ENCODE measurements at places on chromosomes 5 and 9. TPM values are rescaled to one million over a fixed set of nuclear protein-coding genes. Genes with fewer than 3 reads are reported as not detected.
A peak's percentile ranks its signal among the peaks of the same experiment; 100 is the strongest.

DNA sequence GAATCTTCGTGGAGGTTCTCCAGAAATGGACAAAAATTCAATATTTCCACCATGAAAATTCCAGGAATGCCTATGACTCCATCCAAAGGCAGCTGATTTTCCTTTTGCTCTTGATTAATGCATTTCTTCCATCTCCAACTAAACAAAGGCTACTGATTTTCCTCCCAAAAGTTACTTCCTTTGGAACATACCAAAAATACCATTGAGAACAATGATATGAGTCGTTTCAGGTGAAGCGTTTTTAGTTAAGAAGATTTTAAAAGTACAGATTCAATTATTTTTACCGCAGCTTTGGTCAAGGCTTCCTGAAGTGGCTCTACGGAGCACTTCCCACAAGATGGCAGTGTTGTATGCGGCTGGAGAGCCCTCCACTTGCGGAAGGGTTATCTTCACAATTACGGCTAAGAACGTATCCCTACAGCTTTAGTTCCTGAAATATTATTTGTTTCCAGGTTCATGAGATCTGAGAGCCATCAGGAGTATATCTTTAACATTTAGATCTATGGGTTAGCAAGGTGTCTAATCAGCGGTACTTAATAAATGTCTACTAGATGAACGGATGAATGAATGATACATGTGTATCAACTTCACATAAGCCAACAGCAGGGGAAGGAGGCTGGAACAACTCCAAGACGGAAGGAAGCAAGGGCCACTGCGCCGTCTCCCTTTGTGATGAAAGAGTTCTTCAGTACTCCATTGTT, 35.9 kb upstream of the ARSB start:
- no peaks in the 10 kb centered on the region for H3K36me3 ChIP-seq
- peak; percentile 60 for DNase-seq
- no peak overlapping the region for H3K27ac ChIP-seq
- peaks cover 9% of the 10 kb centered on the region for H3K4me1 ChIP-seq
- no peaks in the 10 kb centered on the region for H3K27me3 ChIP-seq

DNA sequence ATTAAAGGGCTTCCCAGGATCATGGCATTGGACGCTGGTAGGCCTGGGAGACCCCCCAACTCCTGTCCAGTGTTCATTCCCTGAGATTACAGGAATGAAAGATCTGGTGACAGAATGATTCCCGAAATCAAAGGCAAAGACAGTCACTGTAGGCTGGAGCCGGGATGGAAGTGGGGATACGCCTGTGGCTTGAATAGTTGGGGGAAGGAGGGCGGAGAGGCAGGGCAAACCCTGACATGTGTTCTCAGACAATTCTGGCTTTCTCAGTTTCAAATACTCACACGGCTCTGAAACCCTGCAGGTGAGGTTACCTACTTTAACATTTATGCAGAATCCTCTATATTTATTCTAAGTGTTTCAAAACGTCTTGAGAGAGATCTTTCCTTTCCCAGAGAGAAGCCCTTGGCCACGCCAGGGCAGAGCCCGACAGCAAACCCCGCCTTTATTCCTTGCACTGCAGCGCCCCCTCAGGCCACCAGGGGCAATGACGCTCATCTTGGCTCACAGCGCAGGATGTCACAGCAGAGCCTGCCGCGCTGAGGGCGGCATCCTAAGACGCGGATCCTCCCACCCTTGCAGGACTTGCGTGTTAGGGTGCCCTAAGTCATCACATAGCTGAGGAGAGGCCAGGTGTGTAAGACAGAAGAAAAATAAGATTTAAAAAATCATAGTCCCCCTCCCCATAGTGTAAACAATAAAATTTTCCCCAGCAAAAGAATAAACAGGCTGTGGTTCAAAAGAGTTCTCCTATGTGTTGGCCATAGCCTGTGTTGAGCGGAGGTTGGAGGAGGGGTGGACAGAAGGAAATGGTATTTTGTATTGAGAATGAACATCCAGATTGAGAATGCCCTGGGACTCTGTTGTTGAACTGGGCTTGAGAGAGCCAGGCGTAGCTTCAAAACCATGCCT, 284.5 kb downstream of the NTRK2 start:
- no peak overlapping the region for H3K27ac ChIP-seq
- peak; percentile 92 for DNase-seq
- H3K27me3 ChIP-seq, result peaks cover 12% of the 10 kb centered on the region
- H3K4me3 ChIP-seq, result no peak overlapping the region

- no peak overlapping the region for H3K4me3 ChIP-seq
- DNase-seq, result no peak
- no peaks in the 10 kb centered on the region for H3K27me3 ChIP-seq
- no peak overlapping the region for H3K27ac ChIP-seq
- no peaks in the 10 kb centered on the region for H3K36me3 ChIP-seq
These were observed 3.0 kb upstream of the ITGA1 start for GRCh38 chr5:52784737-52785136.

DNA sequence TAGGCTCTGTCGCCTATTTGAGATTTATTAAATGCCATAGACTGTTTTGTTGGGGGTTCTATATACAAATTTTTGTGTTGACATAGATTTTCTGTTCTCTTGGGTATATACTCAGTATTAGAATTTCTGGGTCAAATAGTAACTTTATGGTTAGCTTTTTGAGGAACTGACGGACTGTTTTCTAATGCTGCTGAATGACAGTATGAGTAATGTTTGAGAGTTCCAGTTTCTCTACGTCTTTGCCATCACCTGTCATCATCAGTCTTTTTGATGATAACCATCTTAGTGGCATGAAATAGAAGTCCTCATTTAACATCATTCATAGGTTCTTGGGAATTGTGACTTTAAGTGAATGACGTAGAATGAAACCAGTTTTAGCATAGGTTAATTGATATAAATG, 60.1 kb downstream of the CCDC171 start:
- no peaks in the 10 kb centered on the region for H3K36me3 ChIP-seq
- DNase-seq, result no peak
- no peaks in the 10 kb centered on the region for H3K4me1 ChIP-seq
- H3K27ac ChIP-seq, result no peak overlapping the region

DNA sequence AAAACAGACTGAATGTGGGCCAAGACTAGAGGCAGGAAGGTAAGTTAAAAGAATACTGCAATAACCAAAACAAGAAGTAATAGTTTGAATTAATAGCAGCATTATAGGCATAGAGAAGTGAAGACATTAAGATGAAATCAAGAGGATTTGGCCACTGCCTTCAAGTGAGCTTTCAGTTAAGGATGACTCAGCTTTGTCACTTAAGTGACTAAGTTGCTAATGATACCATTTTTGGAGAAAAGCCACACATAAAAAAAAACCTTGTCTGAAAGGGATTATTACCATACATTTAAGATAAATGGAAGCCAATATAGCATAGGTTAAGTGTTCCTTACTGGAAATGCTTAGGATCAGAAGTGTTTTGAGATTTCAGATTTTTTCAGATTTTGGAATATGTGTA, 57.0 kb downstream of the ECPAS start:
- peaks cover 12% of the 10 kb centered on the region for H3K4me1 ChIP-seq
- H3K27ac ChIP-seq, result no peak overlapping the region
- peaks cover 90% of the 10 kb centered on the region for H3K36me3 ChIP-seq
- no peak overlapping the region for H3K4me3 ChIP-seq
- DNase-seq, result no peak
- no peaks in the 10 kb centered on the region for H3K27me3 ChIP-seq

GRCh38 chr9:107007402-107007801, 144.4 kb downstream of the ZNF462 start:
- H3K4me1 ChIP-seq, result no peaks in the 10 kb centered on the region
- H3K4me3 ChIP-seq, result no peak overlapping the region
- no peak overlapping the region for H3K27ac ChIP-seq
- H3K36me3 ChIP-seq, result peaks cover 33% of the 10 kb centered on the region

GRCh38 chr5:8756498-8757084, 789.3 kb downstream of the SEMA5A start:
- no peak overlapping the region for H3K27ac ChIP-seq
- peak; percentile 55 for DNase-seq
- no peaks in the 10 kb centered on the region for H3K4me1 ChIP-seq
- H3K36me3 ChIP-seq, result no peaks in the 10 kb centered on the region

- H3K27ac ChIP-seq, result no peak overlapping the region
- H3K27me3 ChIP-seq, result no peaks in the 10 kb centered on the region
- peaks cover 9% of the 10 kb centered on the region for H3K4me1 ChIP-seq
- DNase-seq, result no peak
- H3K36me3 ChIP-seq, result no peaks in the 10 kb centered on the region
These were observed 36.3 kb upstream of the PLIN2 start for GRCh38 chr9:19163631-19164030.

GRCh38 chr5:176392526-176392925, 4.0 kb downstream of the HIGD2A start:
- no peak overlapping the region for H3K27ac ChIP-seq
- H3K36me3 ChIP-seq, result peaks cover 73% of the 10 kb centered on the region
- H3K4me3 ChIP-seq, result no peak overlapping the region
- H3K4me1 ChIP-seq, result peaks cover 20% of the 10 kb centered on the region

- H3K27ac ChIP-seq, result no peak overlapping the region
- H3K4me1 ChIP-seq, result no peaks in the 10 kb centered on the region
- H3K36me3 ChIP-seq, result no peaks in the 10 kb centered on the region
- H3K27me3 ChIP-seq, result no peaks in the 10 kb centered on the region
- no peak overlapping the region for H3K4me3 ChIP-seq
These were observed 2112.9 kb upstream of the WWC1 start for GRCh38 chr5:166178411-166179080.

- H3K36me3 ChIP-seq, result no peaks in the 10 kb centered on the region
- no peaks in the 10 kb centered on the region for H3K27me3 ChIP-seq
- DNase-seq, result no peak
- peaks cover 31% of the 10 kb centered on the region for H3K4me1 ChIP-seq
- H3K27ac ChIP-seq, result peak overlapping the region; percentile 90
These were observed 519 bp upstream of the RAD50 start for GRCh38 chr5:132556153-132556762.

DNA sequence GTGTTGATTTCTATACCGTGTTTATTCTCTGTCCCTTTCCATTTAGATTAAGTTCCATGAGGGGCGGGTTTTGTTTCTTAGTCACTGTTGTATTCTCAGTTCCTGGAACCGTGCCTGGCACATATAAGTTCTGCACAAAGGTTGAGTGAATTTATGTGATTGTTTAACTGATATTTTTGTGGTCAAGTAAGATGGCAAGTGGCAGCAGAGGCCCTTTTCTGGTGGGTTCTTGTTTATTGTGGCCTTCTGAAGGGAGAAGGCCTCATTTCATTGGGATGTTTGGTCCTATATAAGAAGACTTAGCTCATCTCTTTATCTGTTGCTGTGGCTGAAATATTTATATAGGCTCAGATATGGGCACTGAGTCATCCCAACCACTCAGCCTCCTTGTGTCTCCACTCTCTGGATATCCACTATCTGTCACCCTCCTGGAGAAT, 262.5 kb downstream of the PSAT1 start:
- DNase-seq, result no peak
- no peaks in the 10 kb centered on the region for H3K36me3 ChIP-seq
- H3K4me1 ChIP-seq, result no peaks in the 10 kb centered on the region
- H3K27me3 ChIP-seq, result no peaks in the 10 kb centered on the region

GRCh38 chr9:94718936-94719335, 7.6 kb upstream of the AOPEP start:
- no peaks in the 10 kb centered on the region for H3K4me1 ChIP-seq
- H3K27ac ChIP-seq, result no peak overlapping the region
- no peaks in the 10 kb centered on the region for H3K36me3 ChIP-seq
- no peak for DNase-seq

DNA sequence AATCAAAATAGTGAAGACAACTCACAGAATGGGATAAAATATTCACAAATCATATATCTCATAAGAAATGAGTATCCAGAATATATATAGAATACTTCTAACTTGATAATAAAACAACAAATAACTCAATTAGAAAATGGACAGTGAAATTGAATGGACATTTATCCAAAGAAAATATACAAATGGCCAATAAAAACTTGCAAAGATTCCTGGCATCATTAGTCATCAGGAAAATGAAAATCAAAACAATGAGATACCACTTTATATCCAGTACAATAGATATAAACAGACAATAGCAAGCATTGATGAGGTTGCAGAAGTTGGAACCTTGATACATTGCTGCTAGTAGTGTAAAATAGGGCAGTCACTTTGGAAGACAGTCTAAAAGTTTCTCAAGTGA, 12.8 kb upstream of the TLR4 start:
- H3K36me3 ChIP-seq, result no peaks in the 10 kb centered on the region
- H3K4me3 ChIP-seq, result no peak overlapping the region
- H3K4me1 ChIP-seq, result no peaks in the 10 kb centered on the region
- H3K27ac ChIP-seq, result no peak overlapping the region
- DNase-seq, result no peak
- H3K27me3 ChIP-seq, result no peaks in the 10 kb centered on the region

The ROR2 gene
- total RNA-seq, result 6.1 TPM

The LOX gene
- 4.5 TPM for total RNA-seq

The TSC1 gene
- 42.4 TPM for total RNA-seq

The SPINK5 gene
- 2.3 TPM for total RNA-seq

The PCDHB10 gene
- 5.8 TPM for total RNA-seq

The SRD5A1 gene
- total RNA-seq, result 3.5 TPM

The GABRA1 gene
- total RNA-seq, result not detected

The SLC27A6 gene
- total RNA-seq, result 2.3 TPM

The TMOD1 gene
- total RNA-seq, result 34.8 TPM

The ENTREP1 gene
- 7.6 TPM for total RNA-seq
